ENCODE measurements at places on chromosomes 2 and 18. TPM values are rescaled to one million over a fixed set of nuclear protein-coding genes. Genes with fewer than 3 reads are reported as not detected.

GRCh38 chr18:29882620-29883019, 1159.9 kb downstream of the DSC3 start:
- DNase-seq, result no peak

The CD226 gene
- 0.94 TPM for total RNA-seq

The KCNG2 gene
- total RNA-seq, result not detected

- DNase-seq, result no peak
These were observed 2.4 kb upstream of the ETAA1 start for GRCh38 chr2:67394734-67395133.

DNA sequence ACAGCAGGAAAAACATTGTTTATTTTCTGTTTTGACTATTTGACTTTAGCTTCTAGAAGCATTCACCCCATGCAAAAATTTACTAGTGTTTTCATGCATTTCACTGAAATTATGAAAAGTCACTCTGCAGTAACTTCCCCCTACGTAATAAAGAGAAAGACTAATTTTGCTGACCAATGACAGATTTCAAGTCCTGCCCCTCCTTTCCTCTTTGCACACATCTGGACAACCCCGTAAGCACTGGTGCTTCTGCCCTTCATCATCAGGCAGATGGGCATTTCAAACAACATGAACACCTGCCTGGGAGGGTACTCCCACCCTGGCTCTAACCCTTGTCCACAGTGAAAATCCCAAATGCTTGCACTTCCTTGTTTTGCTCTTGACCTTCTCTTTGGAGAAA, 815.0 kb upstream of the ID2 start:
- no peak for DNase-seq

The LMAN1 gene
- 48.1 TPM for total RNA-seq

DNA sequence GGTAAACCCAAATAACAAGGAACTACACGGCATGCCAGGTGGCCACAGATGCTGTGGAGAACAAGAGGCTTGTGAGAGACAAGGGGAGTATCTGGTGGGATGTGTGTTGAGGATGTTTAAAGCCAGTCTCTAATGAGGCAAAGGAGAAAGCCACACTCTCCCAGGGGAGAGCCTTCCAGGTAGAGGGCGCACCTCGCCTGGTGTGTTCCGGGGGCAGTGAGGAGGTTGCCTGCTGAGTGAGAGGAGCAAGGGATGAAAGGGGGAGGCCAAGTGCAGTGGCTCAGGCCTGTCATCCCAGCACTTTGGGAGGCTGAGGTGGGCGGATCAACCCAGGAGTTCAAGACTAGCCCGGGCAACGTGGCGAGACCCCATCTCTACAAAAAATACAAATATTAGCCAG, 16.2 kb downstream of the SAG start:
- DNase-seq, result no peak

- DNase-seq, result no peak
These were observed 172.3 kb downstream of the ALK start for GRCh38 chr2:29749041-29749440.

- no peak for DNase-seq
These were observed 694 bp downstream of the THSD7B start for GRCh38 chr2:136766073-136766404.

Measured in Right ventricle myocardium superior (tissue), 1 donor.